ENCODE measurements at places on chromosomes 2 and 18. TPM values are rescaled to one million over a fixed set of nuclear protein-coding genes. Genes with fewer than 3 reads are reported as not detected.

HOXD9 gene
- not detected for total RNA-seq

- no peak overlapping the region for H3K4me3 ChIP-seq
- no peaks in the 10 kb centered on the region for H3K36me3 ChIP-seq
- H3K27ac ChIP-seq, result no peak overlapping the region
- no peaks in the 10 kb centered on the region for H3K4me1 ChIP-seq
- H3K27me3 ChIP-seq, result peaks cover 75% of the 10 kb centered on the region
- peak; percentile 45 for DNase-seq
Observed at GRCh38 chr2:144510294-144510991, 9.5 kb downstream of the ZEB2 start.

- no peak for DNase-seq
- H3K4me3 ChIP-seq, result no peak overlapping the region
- no peaks in the 10 kb centered on the region for H3K36me3 ChIP-seq
Observed at GRCh38 chr2:237202288-237203030, 116.8 kb downstream of the COPS8 start.

TPO gene
- total RNA-seq, result not detected

- no peak overlapping the region for H3K27ac ChIP-seq
- no peak for DNase-seq
- H3K36me3 ChIP-seq, result no peaks in the 10 kb centered on the region
- no peaks in the 10 kb centered on the region for H3K4me1 ChIP-seq
- no peak overlapping the region for H3K4me3 ChIP-seq
Observed at GRCh38 chr18:59873641-59874040, 26.2 kb upstream of the PMAIP1 start.

GRCh38 chr18:31549416-31549815 is 42.3 kb upstream of the TTR start:
- DNase-seq, result no peak
- no peak overlapping the region for H3K27ac ChIP-seq
- H3K4me1 ChIP-seq, result peaks cover 29% of the 10 kb centered on the region
- peaks cover 17% of the 10 kb centered on the region for H3K36me3 ChIP-seq
- no peaks in the 10 kb centered on the region for H3K27me3 ChIP-seq

- DNase-seq, result no peak
- no peaks in the 10 kb centered on the region for H3K27me3 ChIP-seq
- no peak overlapping the region for H3K27ac ChIP-seq
- peak overlapping the region; percentile 81 for H3K4me3 ChIP-seq
- peaks cover 73% of the 10 kb centered on the region for H3K4me1 ChIP-seq
- H3K36me3 ChIP-seq, result peaks cover 15% of the 10 kb centered on the region
Observed at GRCh38 chr2:27071990-27072830, 756 bp upstream of the OST4 start.

VWA3B gene
- total RNA-seq, result not detected

GRCh38 chr18:12564378-12564777 is 93.5 kb downstream of the SPIRE1 start:
- no peaks in the 10 kb centered on the region for H3K27me3 ChIP-seq
- no peaks in the 10 kb centered on the region for H3K36me3 ChIP-seq
- H3K27ac ChIP-seq, result no peak overlapping the region
- no peak for DNase-seq
- H3K4me3 ChIP-seq, result no peak overlapping the region
- peaks cover 10% of the 10 kb centered on the region for H3K4me1 ChIP-seq
